ENCODE measurements at places on chromosomes 3 and 15. TPM values are rescaled to one million over a fixed set of nuclear protein-coding genes. Genes with fewer than 3 reads are reported as not detected.

SLC7A14 gene
- total RNA-seq = not detected

CRYBG3 gene
- total RNA-seq = 7.3 TPM

SI gene
- not detected for total RNA-seq

P2RY13 gene
- total RNA-seq = not detected

NUSAP1 gene
- 74.6 TPM for total RNA-seq

ERICH6 gene
- 0.07 TPM for total RNA-seq

PLXNA1 gene
- total RNA-seq = 25.5 TPM

EPHB3 gene
- total RNA-seq = 0.33 TPM
